Fibroblast of skin of abdomen (primary cell): ENCODE measurements at places on chromosomes 12 and 14.
A peak's percentile ranks its signal among the peaks of the same experiment; 100 is the strongest.

GRCh38 chr12:12681061-12681765 is 14.8 kb downstream of the GPR19 start:
- DNase-seq = no peak

DNA sequence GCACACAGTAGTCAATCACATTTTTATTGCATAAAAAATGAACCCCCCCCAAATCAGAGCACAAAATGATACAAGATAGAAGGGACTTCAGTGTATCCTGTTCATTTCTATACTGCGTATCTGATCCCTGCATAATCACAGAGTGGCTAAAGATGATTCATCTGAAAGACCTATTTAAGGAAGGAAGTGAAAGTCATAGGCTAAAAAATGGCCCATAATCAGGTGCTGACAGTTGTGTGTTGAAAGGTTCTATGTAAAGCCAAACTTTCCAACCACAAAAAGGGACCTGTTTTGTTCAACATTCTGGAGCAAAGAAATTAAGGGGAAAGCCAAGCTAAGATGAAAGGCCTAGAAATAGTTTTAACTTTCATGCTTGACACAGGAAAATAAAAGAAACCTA is 147.8 kb upstream of the ATP2B1 start:
- peak; percentile 90 for DNase-seq

DNA sequence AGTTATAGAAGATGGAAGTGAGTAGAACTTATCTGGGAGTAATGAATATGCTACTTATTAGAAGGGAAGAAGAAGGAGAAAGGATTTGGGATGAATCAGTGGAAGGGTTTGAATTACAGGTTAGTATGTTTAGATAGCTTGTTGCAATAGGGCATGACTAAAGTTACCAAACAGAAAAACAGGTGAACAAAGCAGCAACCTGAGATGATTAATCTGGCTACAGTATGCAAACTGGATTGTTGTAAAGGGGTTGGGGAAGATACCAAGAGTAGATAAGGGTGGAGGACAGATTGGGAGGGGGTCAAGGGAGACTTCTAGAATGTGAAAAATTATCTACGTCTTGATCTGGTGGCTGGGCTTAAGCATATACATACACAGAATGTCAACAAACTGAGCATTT is 73.4 kb upstream of the CLEC14A start:
- no peak for DNase-seq

DNA sequence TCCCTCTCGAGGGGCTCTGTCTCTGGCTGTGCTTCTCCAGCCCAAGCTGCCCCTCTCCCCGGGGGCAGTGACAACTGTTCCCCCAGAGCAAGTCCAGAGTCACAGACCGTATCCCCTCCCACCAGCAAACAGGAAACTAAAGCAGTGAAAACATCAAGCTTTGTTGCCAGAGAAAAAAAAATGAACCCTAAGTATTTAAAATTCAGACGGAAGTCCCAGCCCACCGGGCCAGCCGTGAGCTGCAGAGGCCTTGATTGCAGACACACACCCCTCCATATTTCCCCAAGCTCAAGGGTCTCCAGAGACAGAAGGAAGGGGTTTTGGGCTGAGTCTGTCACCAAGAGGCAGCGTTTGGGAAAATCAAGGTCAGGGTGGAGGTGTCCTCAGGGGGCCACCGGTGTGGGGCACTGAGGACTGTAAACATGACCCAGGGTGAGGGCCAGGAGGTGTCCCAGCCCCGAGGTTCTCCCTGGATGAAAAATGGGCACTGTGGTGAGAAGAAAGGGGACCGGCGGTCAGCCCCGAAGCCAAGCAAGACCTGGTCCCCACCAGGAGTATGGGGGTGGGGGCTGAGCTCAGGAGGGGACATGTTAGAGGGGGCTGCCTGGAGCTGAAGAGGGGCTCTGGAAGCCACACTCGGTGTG is 7.7 kb downstream of the PHETA1 start:
- DNase-seq = no peak

GRCh38 chr12:129049917-129050316 is 196.6 kb downstream of the GLT1D1 start:
- DNase-seq = no peak

- DNase-seq = peak; percentile 55
These were observed 394.0 kb upstream of the SYT1 start for GRCh38 chr12:78470354-78471195.

- no peak for DNase-seq
These were observed 8.8 kb downstream of the LPCAT3 start for GRCh38 chr12:7009512-7009911.

DNA sequence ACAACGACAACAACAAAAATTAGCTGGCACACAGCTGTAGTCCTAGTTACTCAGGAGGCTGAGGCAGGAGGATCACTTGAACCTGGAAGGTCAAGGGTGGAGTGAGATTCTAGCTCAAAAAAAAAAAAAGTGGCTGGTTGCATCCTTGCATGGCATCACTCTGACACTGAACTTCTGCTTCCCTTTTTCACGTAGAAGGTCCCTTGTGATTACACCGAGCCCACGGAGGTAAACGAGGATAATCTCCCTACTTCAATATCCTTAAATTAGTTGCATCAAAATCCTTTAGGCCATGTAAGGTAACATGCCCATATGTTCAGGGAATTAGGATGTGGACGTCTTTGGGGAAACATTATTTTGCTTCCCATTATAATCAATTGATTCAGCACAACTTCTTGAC is 4.0 kb upstream of the PPP4R4 start:
- DNase-seq = no peak

DNA sequence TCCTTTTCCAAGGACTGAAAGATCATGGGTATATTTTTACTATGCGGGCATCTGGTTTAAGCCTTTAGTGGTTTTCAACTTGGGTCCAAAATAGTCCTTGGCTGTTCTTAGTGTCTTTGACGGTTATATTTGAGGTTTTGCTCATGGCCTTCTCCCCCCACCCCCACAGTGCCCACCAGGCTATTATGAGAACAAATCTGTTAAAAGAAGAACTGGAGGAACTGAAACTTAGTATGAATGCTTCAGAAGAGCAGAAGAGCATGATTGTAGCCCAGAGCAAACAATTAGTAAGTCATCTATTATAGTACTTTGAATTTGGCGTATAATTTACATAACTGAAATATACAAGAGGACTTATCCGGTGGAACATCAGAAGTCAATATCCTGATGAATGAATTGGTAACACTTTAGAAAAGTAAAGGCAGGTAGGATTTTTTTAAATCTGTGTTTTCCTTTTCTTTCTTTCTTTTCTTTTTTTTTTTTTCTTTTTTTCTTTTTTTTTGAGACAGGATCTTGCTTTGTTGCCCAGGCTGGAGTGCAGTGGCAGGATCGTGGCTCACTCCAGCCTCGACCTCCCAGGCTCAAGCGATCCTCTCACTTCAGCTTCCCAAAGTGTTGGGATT is 71.8 kb upstream of the BCAT1 start:
- DNase-seq = no peak

GRCh38 chr14:81571437-81571836 is 37.8 kb upstream of the SEL1L start:
- no peak for DNase-seq

- peak; percentile 47 for DNase-seq
These were observed 191.2 kb upstream of the LMNTD1 start for GRCh38 chr12:25744313-25744712.

DNA sequence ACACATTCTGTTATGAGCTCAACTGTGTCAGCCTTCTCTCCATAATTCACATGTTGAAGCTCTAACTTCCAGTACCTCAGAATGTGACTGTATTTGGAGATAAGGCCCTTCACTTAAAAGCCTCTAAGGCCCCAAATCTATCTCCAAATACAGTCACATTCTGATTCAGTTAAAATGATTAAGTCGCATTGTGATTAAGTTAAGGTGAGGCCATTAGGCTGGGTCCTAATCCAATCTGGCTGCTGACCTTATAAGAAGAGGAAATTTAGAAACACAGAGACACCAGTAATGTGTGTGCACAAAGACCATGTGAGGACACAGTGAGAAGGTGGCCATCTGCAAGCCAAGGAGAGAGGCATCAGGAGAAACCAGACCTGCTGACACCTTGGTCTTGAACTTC is 141.6 kb downstream of the GXYLT1 start:
- no peak for DNase-seq

DNA sequence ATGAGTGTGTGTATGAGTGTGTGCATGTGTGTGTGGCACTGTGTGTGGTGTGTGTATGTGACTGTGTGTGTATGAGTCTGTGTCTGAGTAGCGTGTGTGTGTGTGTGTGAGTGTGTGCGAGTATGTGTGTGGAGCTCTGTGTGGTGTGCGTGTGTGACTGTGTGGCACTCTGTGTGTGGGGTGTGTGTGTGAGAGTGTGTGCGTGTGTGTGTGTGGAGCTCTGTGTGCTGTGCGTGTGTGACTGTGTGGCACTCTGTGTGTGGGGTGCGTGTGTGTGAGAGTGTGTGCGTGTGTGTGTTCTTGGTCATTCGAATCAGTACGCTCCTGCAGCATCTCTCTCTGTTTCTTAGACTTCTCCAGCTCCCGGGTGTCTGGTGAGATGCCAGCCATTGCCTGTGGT is 76.9 kb upstream of the TMEM132C start:
- DNase-seq = no peak

DNA sequence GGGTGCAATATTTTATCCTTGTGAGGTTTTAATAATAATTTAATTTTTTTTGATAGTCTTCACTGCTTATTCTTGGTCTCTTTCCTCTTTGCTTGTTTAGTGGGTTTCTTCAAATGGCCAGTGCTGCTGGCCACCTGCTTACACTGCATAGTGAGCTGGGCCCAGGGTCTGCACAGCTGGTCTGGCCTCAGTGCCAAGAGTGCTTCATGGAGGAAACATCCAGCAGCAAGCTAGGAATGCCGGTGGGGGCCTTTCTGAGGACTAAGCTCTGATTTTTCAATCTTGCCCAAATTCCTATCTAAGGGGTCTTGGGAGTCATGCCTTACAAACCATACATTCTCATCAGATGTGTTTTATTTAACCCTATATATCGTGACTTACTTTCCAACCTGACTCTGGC is 13.3 kb upstream of the BDKRB2 start:
- no peak for DNase-seq

DNA sequence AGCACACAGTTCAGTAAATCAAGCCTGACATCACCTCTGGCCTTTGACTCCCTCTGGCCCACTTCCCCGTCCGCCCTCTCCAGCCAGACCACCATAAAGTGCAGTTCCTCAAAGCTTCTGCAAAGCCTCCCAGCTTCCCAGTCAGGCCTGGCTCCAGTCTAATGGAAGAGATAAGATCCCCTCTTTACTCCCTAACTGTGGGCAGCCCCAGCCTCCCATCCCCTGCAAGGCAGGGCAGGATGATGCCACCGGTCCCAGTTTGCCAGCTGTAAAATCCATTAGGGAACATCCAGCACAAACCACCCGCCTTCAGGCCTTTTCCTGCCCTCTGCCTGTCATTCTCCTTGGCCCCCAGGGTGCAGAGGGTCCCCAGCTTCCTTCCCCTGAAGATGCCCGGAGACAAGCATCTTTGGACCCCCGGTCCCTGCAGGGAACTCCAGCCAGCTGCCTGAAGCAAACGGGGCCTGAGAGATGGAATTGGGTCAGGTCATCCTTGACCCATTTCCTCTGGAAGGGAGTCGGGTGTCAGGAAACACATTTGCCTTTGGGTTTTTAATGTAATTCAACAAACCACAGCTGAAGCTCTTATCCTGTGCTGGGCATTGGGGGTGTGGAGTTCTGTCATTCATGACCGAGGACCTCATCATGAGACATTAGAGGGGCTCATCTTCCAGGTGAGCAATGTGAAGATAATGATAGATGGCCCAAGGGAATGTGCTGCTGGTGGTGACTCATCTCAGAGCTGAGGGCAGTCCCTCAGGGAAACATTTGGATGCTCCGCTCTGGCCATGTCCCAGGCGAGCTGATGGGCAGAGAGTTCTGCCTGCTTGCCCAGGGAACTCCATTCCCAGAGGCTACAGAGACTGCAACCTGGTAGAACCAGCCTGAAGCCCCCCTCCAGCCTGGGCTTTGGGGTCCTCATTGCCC is 93.8 kb upstream of the CLMN start:
- no peak for DNase-seq

DNA sequence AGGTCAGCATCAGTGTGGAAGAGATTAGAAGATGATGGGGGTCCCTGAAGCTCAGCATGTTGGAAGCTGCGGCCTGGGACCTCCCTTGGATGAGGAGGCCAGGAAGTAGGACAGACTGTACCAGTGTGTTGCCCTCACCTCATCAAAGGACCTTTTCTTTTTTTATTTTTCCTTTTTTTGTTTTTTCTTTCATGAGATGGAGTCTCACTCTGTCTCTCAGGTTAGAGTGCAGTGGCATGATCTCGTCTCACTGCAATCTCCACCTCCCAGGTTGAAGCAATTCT is 16.4 kb upstream of the FAM222A start:
- DNase-seq = no peak

GRCh38 chr14:21032326-21033132 is 2.1 kb downstream of the RNASE13 start:
- no peak for DNase-seq

GRCh38 chr14:33232031-33232430 is 293.4 kb downstream of the NPAS3 start:
- DNase-seq = no peak

GRCh38 chr12:93638095-93638494 is 39.1 kb upstream of the CRADD start:
- DNase-seq = peak; percentile 59

DNA sequence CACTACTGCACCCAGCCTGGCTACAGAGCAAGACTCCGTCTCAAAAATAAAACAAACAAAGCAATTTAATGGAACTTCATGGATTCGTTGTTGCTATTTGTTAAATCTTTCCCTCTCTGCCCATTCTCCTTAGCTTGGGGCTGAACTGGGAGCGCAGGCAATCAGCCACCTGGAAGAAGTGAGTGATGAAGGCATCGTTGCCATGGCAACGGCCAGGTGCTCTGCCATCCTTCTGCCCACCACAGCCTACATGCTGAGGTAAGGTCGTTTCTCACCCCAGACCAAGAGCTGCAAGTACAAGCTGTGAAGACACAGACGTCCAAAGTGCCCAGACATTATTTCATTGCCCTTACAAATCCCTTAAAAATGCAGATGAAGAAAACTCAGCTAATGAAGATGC is 19.1 kb downstream of the AMDHD1 start:
- no peak for DNase-seq

GRCh38 chr12:53973236-53974042 is 513 bp downstream of the HOXC11 start:
- DNase-seq = no peak

DNA sequence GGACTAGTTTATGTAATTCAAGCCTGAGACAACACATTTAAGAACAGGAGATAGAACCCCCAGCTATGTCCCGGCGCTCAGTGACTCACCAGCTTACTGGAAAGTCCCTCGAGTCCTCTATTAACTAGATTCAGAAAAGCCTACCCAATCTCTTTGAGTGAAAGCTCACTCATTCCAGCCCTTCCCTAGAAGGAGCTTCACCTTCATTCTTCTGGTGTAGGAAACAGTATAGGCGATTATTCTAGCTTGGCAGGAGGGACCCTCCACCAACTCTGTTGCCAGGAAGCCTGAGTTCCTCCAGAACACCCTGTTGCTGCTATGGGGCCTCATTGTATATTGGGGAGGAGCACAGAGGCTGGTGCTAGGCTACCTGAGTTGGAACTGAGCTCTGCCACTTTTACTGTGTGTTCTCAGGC is 57.2 kb upstream of the AEBP2 start:
- DNase-seq = peak; percentile 85

GRCh38 chr14:102592763-102593060 is 263 bp downstream of the RCOR1 start:
- no peak for DNase-seq

GRCh38 chr14:57847096-57847495 is 18.8 kb downstream of the SLC35F4 start:
- DNase-seq = peak; percentile 83
